ENCODE measurements at places on chromosomes 3 and 15.

GRCh38 chr15:58062175-58062574 is 3.3 kb downstream of the ALDH1A2 start:
- no peak for DNase-seq

- no peak for DNase-seq
Measured at GRCh38 chr15:76433798-76434400, 97.3 kb downstream of the ISL2 start.

DNA sequence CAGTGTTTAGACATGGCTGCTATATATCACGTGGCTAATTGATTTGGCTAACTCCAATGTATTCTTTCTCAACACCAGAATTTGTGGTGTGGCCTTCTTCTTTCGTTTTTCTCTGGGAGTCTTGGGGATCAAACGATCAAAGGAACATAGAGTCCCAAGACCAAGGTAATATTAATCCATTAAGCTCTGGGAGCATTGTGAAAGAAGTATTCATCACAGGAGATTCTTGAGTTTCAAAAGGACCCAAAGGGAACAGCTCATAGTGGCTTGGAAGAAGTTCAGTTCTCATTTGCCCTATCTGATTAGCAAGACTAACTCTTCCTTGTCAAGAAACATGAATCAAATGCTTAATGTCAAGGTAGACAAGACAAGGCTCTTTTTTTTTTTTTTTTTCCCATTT is 32.9 kb upstream of the TICRR start:
- no peak for DNase-seq

DNA sequence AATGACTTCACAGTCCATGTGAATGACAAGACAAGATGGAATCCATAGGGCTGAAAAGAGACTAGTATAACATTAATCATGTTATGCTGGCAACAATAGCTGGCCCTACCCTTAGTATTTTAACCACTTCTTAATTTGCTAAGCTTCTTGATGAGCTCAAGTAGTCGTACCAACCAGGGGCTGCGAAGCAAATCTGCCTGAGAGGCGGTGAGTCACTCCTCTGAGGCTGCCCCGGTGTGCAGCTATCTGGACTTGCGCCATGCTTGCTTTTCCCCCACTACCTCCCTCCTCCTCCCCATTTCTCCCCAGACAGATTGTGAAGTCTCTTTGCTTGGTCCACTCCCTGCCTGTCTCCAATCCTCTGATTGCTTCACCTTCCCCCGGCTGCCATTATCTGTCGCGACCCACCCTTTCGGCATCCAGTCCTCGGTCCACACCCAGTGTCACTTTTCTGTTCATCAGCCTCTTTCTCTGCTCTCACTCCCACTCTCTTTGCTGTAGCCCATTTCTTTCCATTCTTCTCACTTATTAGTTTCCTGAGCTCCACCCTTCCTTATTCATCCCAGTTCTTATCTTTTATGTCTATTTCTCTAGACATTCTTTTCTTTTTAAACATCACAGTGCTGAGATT is 42.7 kb downstream of the DUT start:
- DNase-seq = no peak

DNA sequence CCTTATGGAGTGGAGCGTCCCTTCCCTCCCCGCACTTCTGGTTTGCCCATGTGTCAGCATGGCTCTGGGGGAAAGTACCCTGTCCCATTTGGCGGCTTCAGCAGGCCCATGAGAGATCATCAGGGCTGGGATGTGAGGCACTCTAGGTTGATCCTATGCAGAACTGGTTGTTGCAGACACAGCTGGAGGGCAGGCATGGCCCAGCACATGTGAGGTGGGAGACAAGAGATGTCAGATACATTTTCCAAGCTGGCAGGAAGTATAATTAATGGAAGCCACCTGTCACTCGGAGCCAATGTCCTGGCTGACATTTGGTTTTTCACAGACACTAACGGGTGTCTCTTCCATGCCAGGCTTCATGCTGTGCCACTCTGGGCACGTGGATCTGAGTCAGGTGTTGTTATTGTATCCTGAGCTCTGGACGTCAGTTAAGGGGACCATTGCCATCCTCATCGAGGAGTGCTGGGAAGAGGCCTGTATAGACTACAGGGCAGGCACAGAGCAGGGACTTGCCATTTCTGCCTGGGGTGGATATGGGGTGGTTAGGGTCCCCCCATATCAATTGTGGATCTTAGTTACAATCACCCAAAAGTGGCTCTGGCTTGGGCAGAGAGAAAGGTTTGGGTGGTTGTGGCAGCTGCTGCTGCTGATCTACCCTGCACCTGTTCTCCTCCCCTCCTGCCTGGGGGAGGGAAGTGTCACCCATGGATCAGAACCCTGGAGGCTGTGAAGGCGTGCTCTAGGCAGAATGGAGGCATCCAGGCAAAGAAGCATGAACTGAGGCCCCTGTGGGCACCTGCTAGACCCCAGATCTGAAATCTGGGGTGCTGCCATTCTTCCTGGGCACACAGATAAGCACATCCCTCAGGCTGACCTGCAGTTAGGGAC is 140.7 kb downstream of the FBLN2 start:
- no peak for DNase-seq

- no peak for DNase-seq
Measured at GRCh38 chr3:12442654-12443501, 41.4 kb upstream of the TSEN2 start.

All from inflammatory macrophage treated with lipopolysaccharide for 1 hour (primary cell).